ENCODE measurements at places on chromosomes 1 and 21.

DNA sequence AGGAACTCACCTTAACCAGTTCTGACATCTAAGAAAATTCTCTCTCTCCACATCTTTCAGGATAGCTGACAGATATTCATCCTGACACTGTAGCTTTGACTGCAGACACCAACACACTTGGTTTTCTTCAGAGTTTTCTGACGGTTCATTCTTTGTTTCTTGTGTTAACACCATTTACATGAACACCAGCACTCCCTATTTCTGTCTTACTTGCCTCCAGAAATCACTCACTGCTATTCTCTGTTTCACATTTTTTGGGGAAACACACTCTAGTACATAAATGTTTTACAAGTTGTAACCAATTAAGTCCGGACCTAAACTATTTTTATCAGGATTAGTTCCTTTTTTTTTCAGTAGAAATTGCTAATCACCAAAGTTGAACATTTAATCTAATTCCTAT is 15.4 kb downstream of the FLVCR1 start:
- no peak for DNase-seq

DNA sequence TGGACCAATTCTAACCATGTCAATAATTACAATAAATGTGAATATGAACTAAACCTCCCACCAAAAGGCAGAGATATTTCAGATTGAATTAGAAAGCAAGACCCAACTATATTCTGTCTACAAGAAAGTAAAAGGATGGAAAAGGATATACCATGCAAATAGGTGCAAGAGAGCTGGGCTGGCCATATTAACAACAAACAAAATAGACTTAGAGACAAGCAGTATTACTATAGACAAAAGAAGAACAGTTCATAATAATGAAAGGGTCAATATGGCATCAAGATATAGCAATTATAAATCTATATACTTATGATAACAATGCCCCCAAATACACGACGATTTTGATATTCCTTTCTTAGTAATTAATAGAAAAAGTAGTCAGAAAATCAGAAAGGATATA is 67.3 kb upstream of the IFFO2 start:
- no peak for DNase-seq

DNA sequence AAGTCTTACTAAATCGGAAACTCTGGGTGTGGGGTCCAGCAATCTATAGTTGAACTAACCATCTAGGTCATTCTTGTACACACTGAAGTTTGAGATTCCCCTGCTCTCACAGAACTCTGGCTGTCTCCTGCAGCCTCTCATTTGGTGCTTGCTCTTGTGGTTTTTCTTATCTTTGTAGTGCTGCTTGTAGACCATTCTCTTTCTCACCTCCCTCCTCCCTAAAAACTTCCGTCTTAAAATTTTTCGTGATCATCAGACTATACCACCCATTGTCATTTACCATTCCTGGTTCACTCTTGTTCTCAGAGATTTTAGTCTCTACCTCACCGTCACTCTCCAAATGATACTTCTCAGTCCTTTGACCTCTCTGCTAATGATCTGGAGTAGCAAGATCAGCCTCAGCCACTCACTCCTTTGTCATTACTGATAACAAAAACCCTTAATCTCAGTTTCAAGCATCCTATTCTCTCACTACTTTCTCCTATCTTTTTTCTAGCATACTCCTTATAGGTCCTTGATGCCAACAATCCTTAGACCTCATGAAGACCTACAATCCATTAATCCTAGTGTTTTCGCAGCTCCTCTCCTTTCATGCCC is 13.0 kb upstream of the EPHX4 start:
- no peak for DNase-seq

GRCh38 chr1:60924964-60925798 is 157.2 kb upstream of the NFIA start:
- no peak for DNase-seq

GRCh38 chr1:36737767-36738166 is 255.1 kb upstream of the CSF3R start:
- no peak for DNase-seq

GRCh38 chr1:9118186-9118585 is 10.7 kb downstream of the GPR157 start:
- no peak for DNase-seq

DNA sequence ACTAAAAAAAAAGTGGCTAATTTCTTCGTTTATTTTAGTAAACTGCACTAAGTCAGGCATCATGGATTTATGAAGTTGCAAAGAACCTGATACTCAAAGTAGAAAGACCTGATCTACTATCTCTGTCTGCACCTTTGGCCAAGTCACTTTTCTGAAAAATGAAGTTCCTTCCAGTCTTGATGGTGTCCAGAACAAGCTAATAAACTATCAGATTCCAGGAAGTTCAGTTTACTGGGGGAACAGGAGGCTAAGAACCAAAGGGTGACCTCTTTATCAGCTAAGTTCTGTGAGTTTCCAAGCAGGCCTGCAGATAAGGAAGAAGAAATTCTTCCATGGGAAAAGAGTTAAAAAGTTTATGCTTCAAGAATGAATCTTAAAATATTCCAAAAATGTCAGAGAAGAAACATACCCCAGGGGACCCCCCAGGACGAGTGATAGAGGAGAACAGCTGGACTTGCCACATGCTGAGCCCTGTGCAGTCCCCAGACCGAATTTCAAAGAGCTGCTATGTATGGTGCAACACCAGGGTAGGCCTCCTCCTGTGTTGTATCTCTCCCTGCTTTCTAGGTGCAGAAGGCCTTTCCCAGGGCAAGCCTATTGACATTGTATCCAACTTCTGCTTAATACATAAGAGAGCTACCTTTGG is 72.8 kb upstream of the FGGY start:
- DNase-seq, result no peak

DNA sequence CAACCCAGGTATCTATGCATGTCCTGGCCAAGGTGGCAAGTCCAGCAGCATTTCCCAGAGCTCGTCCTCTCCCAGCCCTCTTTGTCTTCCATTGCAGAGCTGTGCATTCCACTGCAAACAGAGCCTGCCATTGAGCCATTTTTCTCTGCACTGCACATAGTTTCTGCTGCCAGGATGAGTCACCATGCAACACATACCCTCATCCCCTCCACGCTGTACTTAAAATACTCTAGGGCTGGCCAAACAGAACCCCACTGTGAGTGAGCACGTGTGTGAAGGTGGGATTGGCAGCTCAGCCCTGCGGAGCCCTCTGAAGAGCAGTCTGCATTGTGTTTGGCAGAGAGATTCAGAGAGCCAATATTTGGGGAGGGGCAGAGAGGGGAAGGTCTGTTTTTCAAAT is 3.9 kb upstream of the ATP1B1 start:
- DNase-seq, result no peak

DNA sequence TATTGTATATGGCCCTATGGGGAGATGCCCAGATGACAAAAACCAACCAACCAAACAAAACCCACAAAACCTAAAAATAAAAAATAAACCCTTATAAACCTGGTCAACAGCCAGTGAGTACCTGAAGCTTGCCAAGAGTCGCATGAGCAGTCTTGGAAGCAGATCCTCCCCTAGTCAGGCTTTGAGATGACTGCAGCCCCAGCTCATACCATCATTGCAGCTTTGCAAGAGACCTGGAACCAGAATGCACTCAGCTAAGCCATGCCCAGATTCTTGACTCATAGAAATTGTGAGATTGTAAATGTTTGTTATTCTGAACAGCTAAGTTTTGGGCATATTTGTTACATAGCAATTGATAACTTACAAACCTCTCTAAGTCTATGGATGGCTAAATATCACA is 326.8 kb downstream of the HLX start:
- no peak for DNase-seq

- DNase-seq, result no peak
These were observed 402.8 kb downstream of the MATN1 start for GRCh38 chr1:30320581-30320890.

- DNase-seq, result no peak
These were observed 347.3 kb downstream of the DPYD start for GRCh38 chr1:97573553-97573952.

All from activated naive CD4-positive, alpha-beta T cell (primary cell).